ENCODE measurements at places on chromosomes 3 and 15.

DNA sequence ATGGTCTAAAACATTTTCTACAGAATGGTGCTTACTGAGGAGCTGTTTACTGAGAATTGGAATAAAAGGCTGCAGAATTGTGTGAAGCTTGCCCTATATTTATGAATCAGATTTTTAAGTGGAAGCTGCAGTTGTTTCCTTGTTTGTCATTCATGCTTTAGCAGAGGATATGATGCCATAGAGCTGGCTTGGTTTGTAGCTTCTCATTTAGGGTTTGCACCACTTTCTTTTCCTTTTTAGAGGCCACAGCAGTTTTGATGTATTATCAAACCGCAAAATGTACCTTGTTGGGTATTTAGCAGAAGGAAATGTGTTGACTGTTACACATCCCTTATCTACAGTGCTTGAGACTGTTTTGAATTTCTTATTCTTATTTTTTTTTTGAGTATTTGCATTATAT, 66.2 kb downstream of the RASA2 start:
- no peak for DNase-seq

GRCh38 chr15:26073430-26074333, 210.6 kb upstream of the ATP10A start:
- no peak for DNase-seq

DNA sequence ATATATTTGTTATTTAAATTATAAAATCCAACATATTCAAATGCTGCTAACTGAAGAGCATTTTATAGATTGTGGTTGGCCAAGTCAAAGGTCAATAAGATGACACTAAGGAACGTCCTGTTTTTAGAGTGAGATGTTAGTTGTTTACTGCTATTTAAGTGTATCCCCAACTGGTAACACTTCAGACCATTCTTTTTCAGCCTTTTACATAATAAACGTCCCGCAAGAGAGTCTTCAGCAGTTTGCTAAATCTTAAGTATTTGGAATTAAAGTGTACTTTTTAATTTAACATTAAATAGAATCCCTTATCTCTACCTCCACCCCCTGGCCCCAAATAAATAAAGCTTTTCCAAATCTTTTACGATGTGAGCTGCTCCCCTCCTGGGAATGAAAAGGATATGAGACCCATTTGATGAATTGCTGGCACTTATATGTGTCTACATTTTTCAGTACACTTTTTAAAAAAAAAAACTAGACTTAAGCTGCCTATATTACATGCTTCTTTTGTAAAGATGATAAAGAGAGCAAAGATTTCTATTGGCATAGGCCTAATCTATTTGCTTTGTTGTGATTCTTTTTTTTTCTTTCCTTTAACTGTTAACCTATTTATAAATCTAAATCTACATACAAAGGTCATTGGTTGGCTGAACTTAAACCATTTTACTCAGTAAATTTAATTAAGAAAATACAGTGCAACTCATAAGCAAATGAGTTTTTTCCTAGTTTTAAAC, 101.8 kb upstream of the SKOR1 start:
- DNase-seq: no peak

GRCh38 chr15:31261266-31262142, 65.1 kb upstream of the KLF13 start:
- no peak for DNase-seq

- no peak for DNase-seq
Observed at GRCh38 chr3:37864904-37865303, 3.2 kb downstream of the CTDSPL start.

DNA sequence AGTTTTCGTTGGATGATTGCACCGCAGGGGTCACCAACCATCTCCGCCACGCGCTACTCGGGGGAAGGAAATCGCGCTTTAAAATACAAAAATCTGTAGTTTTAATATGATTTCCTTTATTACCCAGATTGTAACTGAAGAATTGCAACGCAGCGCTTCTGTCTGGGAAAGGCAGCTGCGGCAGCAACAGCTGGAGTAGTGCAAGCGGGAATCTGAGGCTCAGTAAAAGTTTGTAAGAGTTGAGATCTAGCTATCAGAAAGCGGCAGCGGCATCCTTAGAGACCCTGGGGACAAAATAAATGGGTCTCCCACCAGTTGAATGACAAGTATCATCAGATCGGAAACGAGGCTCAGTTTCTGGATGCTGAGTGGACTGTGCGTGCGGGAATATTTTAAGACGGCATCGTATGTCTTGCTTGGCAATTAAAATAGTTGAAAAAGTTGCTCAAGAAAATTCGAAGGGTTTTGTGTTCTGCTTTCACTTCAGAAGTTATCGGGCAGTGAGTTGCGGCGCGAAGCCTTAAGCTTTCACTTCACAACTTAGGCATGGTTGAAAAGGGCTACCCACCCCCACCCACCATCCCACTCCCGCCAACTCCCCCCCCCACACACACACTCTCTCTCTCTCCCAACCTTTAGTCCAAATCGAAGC, 2.7 kb downstream of the MECOM start:
- no peak for DNase-seq

GRCh38 chr3:260898-261297, 64.3 kb downstream of the CHL1 start:
- DNase-seq: no peak

GRCh38 chr3:112656043-112656442, 15.1 kb upstream of the CCDC80 start:
- no peak for DNase-seq

- DNase-seq: no peak
Observed at GRCh38 chr3:188326968-188327367, 173.0 kb downstream of the LPP start.

- no peak for DNase-seq
Observed at GRCh38 chr3:112569265-112569664, 7.4 kb downstream of the SLC35A5 start.

- DNase-seq: no peak
Observed at GRCh38 chr15:39406485-39406884, 174.4 kb upstream of the THBS1 start.

GRCh38 chr15:49624056-49624455, 3.2 kb downstream of the DTWD1 start:
- no peak for DNase-seq

DNA sequence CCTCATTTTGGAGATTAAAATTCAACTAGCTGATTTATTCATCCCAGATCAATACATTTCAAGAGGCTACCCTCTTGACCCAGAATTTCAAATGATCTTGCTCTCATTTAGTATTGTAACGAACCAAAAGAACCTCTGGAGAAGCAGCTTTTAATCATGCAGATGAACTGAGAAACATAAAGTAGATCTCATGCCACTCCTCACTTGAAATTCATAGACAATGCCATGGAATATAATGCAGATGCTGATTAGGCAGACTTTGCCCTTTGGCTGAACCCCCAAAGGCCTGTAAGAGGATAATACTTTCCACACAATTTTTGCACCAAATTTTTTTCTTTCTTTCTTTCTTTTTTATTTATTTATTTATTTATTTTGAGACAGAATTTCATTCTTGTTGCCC, 358.3 kb downstream of the NEK10 start:
- DNase-seq: no peak

GRCh38 chr3:157147099-157147803, 12.7 kb downstream of the CCNL1 start:
- no peak for DNase-seq
